DND-41 (cell line): ENCODE measurements at places on chromosomes 7 and 10.

DNA sequence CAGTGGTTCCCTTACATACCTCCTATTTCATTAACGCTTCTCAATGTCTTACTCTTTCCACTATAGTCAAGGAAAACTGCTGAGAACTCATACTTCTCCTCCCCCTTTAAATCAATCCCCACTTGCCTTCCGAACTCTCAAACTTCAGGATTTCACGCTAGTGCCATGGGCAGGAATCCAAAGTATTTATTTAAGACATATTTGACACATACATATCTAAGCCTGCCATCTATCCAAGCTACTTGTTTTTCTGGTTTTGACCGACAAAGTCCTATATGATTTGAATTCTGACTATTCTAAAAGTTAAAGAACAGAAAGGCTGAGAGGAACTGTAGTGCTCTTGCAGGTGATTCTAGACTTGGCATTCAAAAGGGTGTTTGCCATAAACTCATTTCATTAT lies 51.8 kb downstream of the CCDC6 start:
- no peak for DNase-seq

DNA sequence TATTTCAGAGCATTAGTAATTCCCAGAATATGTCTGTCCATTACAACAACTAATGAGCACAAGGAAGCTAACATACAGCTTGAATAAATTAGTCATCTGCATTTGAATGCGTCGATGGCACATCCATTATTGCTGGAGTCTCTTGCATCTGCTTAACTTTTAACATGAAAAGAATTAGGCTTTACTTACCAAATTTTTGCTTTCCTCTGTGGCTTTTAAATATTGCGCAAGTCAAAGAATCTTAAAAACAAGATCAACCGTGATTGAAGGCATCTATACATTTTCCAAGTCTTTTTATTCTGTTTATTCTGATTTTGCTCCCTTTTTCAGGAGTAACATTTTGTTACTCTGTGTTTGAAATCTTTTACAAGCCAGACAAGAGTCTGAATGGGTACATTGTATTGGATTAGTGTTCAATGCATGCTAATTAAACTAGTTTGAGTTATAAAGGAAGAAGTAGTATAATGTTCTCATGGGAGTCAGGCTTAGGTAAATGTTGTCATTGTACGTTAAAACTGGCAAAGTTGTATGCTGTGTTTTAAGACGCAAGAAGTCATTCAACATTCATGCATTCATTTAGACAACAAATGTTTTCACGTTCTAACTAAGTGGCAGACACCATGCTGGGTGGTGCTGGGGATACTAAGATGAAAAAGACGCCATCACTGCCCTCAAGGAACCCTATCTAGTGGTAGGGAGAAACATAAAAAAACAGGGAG lies 4.0 kb upstream of the CACNB2 start:
- no peak for DNase-seq

- no peak for DNase-seq
Measured at GRCh38 chr7:191105-191980, 1.0 kb upstream of the FAM20C start.

DNA sequence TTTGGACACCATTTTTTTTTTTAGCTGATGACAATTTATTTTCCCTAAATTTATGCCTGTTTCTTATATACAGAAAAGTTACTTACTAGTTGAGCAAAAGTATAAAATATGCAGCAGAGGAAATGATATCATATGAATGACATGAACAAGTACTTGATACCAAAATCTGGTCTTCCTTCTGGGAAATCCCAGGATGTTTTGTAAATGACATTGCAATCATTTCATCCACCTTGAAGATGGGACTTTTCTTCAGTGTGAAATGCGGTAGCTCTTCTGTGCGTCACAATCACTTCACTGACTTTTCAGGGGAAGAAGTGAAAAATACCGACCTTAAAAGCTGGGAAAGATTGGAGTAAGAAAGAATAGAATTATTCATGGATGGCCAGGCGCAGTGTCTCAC lies 23.8 kb downstream of the C1QL3 start:
- DNase-seq = no peak
